OCI-LY7 (cell line): ENCODE measurements at places on chromosomes 12 and 14.

- DNase-seq: no peak
These were observed 53.7 kb downstream of the PLEKHA5 start for GRCh38 chr12:19183121-19183838.

GRCh38 chr14:104876251-104876699, 11.2 kb downstream of the CEP170B start:
- DNase-seq: peak; percentile 43

DNA sequence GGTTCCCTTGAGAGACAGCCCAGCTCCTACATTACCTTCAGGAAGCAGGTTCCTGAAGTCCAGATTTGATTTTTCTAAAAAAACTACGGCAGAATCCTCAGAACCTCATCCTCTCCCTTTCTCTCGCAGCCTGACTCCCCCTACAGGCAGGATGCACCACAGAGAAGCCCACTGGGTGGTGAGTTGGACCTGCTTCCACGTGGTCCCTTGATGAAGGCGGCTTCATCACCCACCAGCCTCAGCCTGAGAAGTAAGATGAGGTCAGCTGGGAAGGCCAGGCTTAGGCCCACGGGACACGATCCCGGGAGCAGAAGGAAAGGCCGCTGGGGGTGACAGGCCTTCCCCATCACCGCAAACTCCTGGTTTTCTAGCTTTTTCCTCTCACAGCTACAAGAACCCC, 83.0 kb downstream of the ACTN1 start:
- DNase-seq: peak; percentile 14

- DNase-seq: no peak
These were observed 117.7 kb downstream of the GLT1D1 start for GRCh38 chr12:128970941-128971340.

DNA sequence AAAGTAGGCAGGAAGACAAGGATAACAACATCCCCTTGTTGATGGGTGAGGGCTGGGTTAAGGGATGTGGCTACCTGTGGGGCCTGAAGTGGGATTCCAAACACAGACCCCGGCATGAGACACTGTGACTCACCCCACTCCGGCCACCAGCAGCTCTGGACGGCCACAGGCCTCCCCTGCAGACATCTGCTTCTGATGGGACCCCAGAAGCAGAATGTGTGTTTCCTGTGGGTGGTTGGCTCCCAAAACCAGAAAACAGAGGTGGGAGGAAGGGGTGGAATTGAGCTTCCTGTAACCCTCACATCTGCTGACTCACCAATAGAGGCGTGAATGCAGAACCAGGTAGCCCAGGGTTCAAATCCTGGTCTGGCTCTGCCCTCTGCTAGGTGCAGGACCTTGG, 216.6 kb upstream of the PWP1 start:
- no peak for DNase-seq

GRCh38 chr14:102323102-102323501, 3.6 kb downstream of the ZNF839 start:
- peak; percentile 65 for DNase-seq

GRCh38 chr12:113329022-113329790, 5.7 kb downstream of the SLC8B1 start:
- DNase-seq: no peak

GRCh38 chr14:104080376-104081260, 4.9 kb upstream of the ASPG start:
- no peak for DNase-seq

- DNase-seq: no peak
These were observed 765 bp downstream of the SCYL2 start for GRCh38 chr12:100267603-100268281.

- peak; percentile 73 for DNase-seq
These were observed 1.3 kb downstream of the CHST11 start for GRCh38 chr12:104457746-104458693.

DNA sequence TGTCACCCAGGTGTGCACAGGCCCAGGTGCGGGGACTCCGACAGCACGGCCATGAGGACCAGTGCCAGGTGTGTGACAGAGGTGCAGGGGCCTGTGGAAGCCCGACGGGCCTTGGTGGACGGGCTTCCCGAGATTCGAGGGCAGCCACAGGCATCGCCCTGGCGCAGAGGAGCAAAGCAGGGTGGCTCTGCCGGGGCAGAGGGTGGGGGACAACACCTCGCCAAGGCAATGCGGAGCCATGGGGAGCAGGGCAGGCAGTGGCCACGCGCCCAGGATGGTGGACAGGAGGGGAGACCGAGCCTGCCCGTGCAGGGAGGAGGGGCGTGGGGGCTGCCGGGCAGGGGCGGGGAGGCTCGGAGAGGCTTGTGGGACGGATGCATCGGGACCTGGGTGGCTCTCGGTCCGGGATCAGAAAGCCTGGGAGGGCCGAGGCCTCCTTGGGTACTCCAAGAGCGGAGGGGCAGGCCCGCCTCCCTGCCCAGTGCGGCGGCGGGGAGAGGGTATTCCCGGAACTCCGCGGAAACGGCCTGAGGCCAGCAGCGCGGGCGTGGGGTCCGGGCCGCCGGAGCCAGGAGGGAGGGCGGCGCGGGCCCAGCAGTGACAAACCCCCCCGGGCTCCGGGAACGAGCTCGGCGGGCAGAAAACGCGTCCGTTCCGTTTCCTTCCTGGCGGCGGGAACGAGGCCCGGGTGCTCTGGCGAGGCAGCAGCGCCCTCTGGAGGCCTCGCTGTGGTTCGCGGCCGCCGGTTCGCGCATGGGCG, 1.6 kb downstream of the TMEM121 start:
- peak; percentile 84 for DNase-seq

GRCh38 chr12:55861871-55862270, 19.1 kb upstream of the MMP19 start:
- DNase-seq: no peak

- DNase-seq: no peak
These were observed 10.9 kb downstream of the CAND1 start for GRCh38 chr12:67280088-67280487.

GRCh38 chr12:127150479-127150878, 1116.5 kb upstream of the TMEM132C start:
- no peak for DNase-seq

DNA sequence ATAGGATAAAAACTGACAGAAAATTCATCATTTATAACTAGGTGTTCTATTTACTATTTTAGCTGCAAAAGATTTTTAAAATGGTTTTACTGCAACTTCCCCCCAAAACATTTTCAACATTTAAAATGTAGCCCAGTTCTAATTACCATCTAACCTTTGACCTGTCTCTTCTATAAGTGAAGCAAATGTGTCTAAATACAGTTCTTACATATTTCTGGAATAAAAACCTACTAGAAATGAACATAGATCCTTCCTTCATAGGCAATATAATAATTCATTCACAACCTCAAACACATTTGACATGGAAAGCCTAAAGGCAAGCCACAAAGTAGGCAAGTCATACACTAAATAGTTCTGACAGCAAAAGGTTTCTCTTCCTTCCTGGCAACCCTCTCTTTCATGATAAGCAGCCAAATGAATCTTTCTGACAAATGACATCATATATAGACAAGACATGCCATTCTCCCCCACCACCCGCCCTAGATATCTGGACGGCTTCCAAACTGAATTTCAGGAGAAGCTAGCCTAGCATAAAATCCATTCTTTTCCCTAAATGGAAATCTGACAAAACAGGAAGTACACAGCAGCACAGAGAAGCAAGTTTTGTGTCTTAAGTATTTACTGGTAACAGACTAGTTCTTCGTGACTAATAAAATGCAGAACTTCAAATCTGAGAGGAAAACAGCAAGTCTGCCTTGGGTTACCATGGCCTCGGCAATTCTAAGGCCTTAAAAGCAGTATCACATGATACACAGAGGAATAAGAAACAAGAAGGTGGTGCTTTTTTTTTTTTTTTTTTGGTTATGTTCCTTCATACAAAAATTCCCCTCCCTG, 17.2 kb upstream of the ARID4A start:
- DNase-seq: no peak

- DNase-seq: no peak
These were observed 22.0 kb upstream of the DRAM1 start for GRCh38 chr12:101855364-101855884.

DNA sequence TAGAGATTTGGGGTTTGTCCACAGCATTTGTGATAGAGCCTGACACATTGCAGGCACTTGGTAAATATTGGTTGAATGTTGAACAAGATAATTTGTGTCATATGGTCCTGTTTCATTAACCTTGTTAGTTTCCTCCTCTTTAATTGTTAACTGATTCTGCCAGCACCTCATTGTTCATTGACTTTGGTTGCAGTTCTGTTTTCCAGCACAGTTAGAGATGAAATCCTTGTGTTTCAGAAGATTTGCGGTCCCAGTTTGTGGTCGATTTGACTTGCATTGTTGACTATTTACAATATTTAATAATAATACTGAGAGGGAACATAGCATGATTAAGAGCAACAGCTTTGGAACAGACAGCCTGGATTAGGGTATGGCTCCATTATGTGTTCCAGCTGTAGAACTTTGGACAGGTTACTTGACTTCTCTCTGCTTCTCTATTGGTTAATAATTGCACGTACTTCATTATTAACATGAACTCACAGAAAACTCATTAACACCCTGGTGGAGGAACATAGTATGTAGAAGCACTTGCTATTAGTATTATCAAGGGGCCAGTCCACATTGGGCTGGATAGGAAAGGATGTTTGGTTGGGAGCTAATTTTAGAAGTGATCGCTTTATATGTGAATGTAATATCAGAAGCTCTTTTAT, 8.7 kb downstream of the DRAM1 start:
- no peak for DNase-seq

DNA sequence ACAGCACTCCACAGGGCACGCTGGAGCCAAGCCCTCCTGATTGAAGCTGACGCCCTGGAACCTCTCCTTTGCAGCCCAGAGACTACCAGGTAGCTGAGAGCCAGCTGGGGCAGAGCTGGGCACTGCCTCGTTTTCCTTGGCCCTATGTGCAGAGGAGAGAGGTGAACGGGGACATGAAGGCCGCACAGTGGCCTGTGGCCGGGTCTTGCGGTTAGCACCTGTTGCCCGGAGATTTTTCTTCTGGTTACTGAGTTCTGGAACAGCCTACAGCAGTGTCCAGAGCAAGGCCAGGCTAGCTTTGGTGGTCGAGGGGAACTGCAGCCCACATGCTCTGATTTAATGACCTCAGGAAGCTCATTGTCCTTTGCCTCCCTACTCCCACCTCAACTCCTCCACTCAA, 201.3 kb upstream of the PRMT8 start:
- no peak for DNase-seq

GRCh38 chr12:114425031-114425626, 19.2 kb upstream of the TBX5 start:
- DNase-seq: no peak

DNA sequence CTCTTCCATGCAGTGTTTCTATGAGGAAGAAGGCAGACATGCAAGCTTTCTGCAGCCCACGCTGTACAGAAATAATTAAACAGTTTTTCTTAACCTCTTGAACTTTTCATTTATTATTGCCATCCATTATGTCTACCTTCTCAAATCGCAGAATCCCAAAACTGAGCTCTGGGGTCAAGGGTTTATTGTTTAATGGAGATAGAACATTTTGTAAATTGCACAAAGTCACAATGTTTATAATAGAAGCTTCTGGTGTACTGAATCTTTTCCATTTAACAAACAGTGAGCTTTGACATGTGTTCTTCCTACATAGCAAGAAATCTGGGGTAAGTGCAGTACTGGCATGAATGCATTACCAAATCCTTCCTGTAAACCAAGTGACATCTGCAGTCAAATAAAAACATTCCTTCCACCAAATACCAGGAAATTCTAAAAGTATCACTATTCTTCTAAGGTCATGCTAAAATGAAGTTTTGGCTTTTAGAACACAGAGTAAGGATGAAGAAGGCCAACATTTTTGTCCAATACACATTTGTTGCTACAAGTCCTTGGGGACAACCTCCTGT, 385.3 kb upstream of the DDHD1 start:
- DNase-seq: no peak

DNA sequence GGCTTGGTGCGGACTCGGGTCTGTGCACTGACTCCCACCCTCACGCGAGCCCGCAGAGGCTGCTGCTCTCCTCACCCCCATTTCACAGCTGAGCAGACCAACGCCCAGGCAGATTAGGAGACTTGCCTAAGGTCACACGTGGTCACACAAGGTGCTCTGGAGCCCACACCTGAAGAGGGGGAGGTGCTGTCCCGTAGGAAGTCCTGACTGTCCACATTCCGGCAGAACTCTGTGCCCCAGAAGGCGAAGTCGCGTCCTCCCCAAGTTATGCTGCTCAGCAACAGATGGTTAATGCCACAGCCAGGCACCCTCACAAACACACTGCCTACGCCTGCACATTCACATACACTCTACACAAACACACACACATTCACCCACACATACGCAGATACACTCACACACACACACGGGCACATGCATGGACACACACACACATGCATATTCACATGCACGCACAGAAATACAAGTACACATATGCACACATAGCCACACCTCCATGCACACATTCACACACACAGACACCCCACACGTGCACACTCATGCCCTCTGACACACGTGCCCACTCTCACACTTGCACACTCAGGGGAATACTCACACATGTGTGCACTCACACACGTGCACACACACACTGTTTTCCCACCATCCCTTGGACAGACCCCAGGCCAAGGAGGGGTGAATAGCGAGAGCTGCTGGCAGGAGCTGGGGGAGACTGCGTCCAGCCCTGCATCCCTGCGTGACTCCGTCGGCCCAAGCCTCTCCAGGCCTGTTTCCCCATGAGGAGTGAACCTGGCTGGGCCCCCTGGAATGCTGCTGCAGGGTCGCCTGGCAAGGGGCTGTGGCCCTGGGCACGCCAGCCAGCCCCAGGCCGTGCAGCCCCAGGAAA, 4.1 kb downstream of the C14orf180 start:
- no peak for DNase-seq

DNA sequence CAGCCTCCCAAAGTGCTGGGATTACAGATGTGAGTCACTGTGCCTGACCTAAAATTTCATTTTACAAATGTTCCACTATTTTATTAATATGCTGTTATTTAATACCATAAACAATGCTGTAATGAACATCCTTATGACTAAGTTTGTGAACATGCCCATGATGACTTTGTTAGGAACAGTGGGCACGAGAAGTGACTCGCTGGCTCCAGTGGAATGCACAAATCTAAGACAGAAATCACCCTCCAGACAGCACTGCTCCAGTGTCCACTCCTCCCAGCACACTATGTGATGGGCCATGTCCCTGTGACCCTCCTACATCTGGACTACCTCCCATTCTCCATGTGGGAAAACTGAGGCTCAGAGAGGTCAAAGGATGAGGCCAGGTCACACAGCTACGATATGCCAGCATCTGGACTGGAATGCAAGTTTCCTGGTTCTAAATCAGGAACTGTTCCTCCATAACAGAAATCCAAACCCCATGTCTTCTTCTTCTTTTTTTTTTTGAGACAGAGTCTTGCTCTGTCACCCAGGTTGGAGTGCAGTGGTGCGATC, 57.9 kb downstream of the GPR68 start:
- DNase-seq: no peak
